ENCODE measurements at places on chromosomes 3 and 15.

DNA sequence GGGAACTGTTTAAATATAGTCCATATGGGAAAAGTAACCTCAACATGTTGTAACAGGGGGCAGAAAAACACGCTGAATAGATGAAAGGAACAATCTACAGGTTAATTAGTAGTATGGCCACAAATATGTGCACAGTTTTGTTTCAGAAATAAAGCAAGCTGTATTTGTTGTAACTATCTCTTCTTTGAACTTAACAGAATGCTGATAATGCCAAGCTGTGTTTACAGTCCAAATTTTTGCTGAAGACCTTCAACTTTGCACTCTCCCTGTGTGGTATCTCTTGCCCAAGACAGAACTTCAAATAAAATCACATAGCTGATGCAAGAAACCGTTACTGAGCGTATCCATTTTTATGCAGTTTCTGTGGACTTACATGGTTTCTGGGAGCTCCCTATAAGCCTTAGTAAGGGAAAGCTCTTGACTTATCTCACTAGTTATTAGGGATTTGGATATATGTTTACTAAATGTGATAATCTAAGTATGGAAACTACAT lies 425.4 kb upstream of the TPRG1 start:
- DNase-seq: no peak

GRCh38 chr3:128701342-128702212 lies 24.4 kb upstream of the RAB7A start:
- DNase-seq: no peak

GRCh38 chr3:123757281-123757940 lies 126.7 kb downstream of the MYLK start:
- no peak for DNase-seq

DNA sequence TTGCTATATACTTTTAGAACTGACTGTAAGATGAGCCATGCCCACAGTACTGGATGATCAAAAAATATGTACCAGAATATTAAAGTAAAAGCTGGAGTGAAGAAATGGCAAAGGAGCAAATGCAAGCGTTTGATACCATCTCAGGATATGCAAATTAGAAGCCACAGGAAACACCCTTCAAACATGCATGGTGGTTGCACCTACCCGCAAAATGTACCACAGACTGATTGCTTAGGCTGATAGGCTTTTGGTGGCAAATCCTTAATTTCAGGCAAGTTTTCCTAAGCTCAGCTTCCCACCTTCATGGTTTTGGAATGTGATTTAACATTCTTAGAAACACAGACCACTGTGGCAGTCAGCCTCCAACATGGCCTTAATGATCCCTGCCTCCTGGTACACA lies 149.0 kb downstream of the PDZRN3 start:
- DNase-seq: no peak

GRCh38 chr15:38520035-38520434 lies 44.6 kb downstream of the RASGRP1 start:
- no peak for DNase-seq

DNA sequence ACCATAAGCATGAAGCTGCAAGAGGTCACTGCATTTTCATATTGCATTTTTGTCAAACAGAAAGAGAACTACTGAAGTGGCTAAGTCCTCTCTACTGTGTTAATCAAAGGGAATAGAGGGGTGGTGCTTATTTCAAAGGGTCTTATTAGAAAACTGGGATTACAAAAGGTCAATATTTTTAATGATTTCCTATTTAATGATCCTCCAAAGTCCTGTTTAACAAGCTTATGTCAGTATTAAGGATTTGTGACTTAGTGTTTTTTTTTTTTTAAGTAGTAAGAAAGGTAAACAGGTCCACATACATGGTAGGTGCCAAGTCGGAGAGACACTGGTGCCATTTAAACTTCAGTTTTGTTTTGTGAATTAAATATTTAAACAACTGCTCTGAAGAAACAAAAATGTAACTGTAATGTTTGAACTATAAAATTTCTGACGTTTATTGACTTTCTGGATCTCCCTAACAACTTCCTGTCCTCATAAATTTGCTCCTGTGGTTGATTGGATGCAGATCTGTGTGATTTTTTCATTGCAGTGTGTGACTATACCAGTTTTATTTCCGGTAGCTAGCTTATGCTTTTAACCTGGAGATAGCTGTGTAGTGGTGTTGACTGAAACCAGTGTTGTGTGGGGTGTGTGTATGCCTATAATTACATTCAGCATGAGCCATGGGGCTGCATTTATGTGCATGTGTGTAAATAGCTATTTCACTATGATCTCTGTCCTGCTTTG lies 8.6 kb upstream of the CACNA1D start:
- DNase-seq: no peak
